RWPE1 (cell line): ENCODE measurements at places on chromosomes 16 and 17.

DNA sequence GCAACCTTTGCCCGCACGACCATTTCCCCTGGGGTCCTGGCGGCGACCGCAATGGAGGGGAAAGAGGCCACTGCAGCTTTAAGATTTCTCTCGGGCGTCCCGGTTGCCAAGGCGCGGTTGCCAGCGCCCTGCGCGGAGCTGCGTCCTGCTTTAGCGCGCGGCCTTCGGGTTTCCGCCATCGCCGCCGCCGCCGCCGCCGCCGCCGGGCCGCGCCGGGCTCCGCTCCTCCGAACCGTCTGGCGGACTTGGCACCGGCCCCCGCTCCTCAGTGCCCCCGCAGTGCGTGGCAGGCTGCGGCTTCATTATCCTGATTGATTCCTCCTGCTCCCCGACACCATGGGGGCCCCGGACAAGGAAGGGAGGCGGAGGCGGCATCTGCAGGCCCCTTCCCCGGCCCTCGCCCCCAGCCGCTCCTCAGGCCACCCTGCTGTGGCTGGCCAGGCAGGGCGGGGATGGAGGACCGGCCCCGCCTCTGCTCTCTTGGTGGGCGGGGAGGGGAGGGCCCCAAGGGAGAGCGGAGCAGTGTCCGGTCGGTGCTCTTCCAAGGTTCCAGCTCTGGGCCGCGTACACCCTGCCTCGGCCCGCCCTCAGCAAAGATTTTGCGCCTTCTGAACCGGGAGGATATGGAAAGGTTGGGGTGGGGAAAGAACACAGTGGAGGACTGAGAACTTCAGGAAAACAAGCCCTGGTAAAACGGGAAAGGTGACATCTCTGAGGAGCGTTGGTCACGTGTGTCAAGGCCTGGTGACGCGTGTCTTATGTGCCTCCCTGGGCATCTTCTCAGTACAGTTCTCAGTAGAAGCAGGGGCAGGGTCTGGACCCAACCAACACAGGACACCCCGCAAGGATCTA lies 34.0 kb downstream of the NEUROD2 start:
- DNase-seq = peak; percentile 72

DNA sequence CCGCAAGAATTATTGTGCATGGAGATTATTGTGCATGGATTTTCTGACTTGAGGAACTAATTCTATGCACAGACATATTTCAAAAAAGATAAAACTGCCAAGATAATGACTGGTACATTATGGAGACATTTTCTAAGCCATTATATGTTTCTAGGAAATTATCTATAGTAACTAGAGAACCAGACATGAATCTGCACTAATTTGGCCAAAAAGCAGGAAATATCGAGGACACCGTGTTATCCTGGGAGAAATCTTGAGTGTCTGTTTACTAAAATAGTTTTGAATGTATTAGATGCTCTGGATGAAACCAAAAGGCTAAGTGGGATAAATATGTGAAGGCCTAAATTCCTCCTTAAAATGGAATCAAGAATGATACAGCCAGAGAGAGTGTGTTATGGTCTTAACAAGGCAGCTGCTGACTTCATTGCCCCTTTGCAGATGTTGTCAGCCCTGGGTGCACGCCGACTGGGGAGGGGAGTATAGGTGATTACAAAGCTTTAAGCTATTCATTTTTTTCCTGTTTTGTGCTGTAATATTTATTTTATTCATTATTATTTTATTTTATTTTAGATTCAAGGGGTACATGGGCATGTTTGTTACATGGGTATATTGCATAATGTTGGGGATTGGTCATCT lies 226.7 kb downstream of the UTP18 start:
- no peak for DNase-seq

DNA sequence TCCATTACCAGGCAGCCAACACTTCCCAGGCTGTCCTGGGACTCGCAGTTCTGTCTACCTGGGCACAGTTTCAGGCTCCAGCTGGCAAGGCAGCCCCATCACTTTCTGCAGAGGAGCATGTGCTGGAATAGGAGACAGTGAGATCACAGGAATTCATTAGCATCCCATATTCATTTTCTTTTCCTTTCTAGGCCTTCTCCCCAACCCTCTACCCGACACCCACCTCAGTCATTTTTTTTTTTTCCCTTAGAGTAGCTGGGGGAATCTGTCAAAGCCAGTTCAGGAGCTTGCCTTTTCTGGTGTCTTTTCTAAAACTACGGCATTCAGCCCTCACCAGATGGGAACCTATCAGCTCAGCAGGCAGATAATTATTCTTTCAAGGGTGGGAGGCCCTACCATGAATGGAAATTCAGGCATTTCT lies 42.4 kb upstream of the FBXO47 start:
- DNase-seq = no peak

GRCh38 chr16:85126394-85126704 lies 14.1 kb upstream of the CIBAR2 start:
- no peak for DNase-seq

DNA sequence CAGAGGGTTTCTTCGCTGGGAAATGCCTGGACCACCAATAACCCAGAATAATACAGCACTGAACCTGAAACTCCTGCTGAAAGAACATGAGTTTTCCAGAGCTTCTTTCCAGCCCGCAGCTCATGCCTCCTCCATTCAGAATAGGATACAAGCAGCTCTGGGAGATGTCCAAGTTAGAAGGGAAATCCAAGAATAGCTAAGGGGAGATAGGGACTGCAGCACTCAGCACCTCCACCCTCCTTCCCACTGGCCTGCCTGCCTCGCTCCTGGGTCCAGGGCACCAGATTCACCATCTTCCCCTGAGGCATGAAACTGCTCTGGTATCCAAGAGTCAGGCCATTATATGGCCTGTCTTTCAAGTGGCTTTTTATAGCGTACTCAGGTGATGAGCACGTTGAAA lies 4.1 kb downstream of the KRT31 start:
- DNase-seq = no peak

GRCh38 chr17:16882243-16882925 lies 89.5 kb downstream of the TNFRSF13B start:
- no peak for DNase-seq
